ENCODE measurements at places on chromosomes 11 and 22.

GRCh38 chr11:27860811-27861210 is 160.6 kb upstream of the BDNF start:
- DNase-seq = no peak

DNA sequence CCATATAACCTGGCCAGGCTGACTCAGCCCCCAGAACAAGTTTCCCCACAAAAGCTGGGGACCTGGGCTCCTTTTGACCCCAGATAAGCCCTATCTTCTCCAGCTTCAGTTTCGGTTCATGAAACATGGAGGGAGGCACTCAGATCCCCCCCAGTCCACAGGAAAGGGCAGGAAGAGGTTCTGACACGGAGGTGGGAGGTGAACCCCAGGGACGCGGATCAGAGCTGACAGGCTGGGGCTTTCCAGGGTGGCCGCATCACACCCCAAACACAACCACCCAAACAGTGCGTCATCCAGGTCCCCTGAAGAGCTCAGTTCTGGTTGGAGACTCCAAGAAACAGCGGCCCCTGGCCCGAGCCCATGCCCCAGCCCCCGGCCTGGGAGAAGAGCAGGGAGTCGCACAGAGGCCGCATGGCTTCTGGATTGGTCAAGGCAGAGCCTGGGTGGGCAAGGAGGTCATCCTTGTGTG is 44.3 kb upstream of the A4GALT start:
- DNase-seq = no peak

DNA sequence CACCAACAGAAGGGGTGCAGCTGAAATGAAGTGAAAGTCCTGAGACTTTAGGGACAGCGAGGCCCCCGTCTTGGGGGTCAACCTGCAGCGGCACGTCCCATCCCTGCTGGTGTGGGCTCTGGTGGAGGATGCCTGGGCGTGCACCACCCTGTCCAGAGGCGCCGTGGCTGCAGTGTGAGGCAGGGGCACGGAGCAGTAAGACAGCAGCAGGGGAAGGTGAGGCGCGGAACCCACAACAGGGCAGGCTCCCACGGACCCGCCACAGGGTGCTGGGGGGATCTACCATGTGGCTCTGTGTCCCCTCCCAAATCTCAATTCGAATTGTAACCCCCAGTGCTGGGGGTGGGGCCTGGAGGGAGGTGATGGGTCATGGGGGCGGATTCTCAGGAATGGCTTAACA is 158.6 kb downstream of the SHANK2 start:
- no peak for DNase-seq

DNA sequence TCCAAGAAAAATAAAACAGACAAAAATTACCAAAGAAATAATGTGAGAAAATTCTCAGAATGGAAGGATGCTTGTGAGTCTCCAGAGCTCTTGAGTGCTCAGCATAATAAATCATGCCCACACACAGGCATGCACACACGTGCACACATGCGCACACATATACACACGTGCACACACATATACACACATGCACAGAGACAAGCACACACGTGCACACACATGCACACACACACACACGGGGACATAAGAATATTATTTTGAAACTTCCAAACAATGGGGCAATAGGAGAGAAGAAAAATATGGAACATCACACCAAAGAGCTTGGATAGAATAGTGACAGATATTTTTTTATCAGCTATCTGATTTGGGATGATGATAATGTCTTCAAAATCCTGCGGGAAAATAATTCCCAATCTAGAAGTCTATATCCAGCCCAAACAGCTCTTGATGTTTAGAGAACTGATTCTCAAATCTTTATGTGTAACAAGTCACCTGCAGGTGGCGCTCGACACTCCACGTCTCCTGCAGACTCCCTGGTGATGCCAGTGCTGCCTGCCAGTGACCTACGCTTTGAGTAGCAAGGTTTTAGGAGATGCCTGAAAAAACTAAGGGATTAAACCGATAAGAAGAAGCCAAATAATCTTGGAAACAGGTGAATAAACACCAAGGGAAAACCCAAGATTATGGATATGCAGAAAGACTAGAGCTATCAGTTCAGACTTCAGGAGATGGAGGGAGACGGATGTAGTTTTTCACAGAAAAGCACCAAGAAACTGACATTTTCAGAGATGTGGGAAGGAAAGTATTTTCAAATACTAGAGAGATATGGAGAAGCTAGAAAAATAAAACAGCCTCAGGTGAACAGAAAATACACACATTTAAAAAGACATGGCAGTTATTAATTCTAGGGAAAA is 743.6 kb downstream of the ETS1 start:
- DNase-seq = peak; percentile 0

DNA sequence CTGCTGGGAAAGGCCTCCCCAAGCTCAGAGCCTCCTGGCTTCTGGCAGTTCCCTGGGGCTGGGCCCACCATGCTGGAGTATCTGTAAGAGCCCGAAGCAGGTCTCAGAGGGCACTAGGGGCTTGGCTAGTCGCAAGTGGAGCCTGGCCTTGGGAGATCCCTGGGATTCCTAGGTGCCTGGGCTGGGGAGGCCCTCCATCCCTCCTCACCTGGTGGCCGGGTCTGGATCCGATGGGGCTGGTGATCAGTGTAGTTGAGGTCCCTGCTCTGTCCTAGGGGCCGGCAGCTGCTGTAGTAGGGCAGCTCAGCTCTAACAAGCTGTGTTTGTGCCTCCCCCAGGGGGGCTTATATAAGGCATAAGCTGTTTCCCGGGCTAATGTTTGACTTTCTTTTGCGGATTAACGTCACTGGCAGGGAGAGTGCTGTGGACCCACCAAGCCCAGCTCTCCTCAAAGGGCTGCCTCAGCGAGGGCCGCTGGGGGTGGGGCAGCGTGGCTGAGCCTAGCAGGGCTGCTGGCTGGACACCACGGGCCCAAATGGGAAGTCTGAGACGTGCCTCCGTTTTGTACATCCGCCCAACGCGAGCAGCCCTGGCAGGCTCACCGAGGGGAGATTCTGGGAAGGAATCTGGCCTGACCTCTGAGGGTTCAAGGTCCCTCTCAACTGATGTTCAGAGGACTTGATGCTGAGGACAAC is at the start of gene SLC22A8:
SLC22A8 (minus strand) TSS at position 321 of the 695 bp plus-strand sequence. CDS start 883 bp downstream, outside the sequence.
- no peak for DNase-seq

Measured in T-cell (primary cell).